ENCODE measurements at places on chromosomes 2 and 18. TPM values are rescaled to one million over a fixed set of nuclear protein-coding genes. Genes with fewer than 3 reads are reported as not detected.

GRCh38 chr2:133787207-133787606 is 218.9 kb upstream of the NCKAP5 start:
- DNase-seq = no peak

DNA sequence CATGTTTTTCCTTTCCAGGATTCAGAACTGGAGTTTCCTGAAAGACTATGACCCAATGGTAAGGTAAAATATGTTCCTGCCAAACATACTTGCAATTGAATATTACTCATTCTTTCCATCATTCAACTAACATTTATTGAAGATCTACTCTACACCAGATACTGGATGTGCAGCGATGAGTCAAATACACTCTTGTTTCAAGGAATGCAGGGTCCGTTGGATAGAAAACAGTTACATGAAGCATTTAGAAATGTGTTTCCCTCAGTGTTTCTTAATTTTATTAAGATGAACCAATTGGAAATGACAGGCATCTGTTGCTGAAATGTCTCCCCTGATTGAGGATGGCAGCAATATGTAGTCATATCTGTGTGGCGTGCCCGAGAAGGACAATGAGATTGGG is 14.8 kb upstream of the SLC66A3 start:
- no peak for DNase-seq

Gene DOK6
- total RNA-seq = 17.2 TPM

DNA sequence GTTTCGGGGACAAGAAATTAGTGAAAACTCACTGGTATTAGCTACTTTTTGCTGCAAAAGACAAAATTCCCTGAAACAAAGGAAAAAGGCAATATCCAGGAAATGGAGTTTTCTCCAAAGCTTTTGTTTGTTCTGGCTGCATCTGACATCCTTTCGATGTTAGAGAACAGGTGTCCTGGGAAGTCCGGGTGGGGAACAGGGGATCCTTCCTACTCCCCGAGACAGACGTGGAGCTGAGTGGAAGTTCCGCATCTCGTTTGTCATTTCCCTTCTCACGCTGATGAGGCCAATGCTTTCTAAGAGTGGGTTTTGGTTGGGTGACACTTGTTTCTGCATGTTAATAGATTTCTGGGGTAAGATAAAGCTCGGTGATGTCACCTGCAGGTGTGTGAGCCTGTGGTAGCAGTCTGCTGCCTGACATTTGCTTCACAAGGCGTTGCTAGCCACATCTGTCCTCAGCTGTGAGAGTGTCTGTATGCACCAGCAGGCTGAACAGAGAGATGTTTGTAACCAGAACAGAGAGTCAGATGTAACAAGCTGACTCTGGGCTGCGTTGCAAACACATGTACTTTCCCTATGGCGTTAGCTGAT is 125.9 kb downstream of the ACOXL start:
- no peak for DNase-seq

Gene ZSCAN30
- total RNA-seq = 6.8 TPM

GRCh38 chr2:109660046-109660860 is 46.1 kb downstream of the SOWAHC start:
- DNase-seq = peak; percentile 65

Gene VWA3B
- not detected for total RNA-seq

Gene UGT1A7
- total RNA-seq = not detected

Gene CD8B2
- not detected for total RNA-seq

Data from HepG2 (cell line).